NCI-H69 (cell line): ENCODE measurements at places on chromosomes 4 and X.

GRCh38 chr4:25750874-25751273 lies 95.2 kb downstream of the SLC34A2 start:
- no peak for DNase-seq

- no peak for DNase-seq
These were observed 120.4 kb downstream of the PPARGC1A start for GRCh38 chr4:23769406-23769805.

- no peak for DNase-seq
These were observed 172.5 kb downstream of the SH2D1A start for GRCh38 chrX:124518885-124519284.

DNA sequence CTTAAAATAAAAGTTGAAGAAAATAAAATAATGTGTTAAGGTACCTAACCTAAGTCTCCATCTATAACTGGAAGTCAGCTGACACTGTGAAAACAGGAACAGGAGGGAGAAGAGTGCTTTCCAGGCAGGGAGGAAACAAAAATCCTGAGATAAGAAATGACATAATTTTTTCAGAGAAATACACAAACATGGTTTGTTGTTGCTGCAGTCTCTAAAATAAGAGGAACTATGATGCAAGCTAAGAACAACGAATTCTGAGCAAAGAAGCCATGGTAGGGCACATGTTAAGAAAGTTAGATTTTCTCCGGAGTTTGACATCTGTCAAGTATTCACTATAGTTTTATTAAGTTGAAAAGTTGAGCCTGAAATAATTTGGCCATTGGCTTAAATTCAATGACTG lies 26.9 kb downstream of the PAPSS1 start:
- no peak for DNase-seq

GRCh38 chr4:130393642-130394041 lies 1297.7 kb downstream of the C4orf33 start:
- DNase-seq, result no peak

DNA sequence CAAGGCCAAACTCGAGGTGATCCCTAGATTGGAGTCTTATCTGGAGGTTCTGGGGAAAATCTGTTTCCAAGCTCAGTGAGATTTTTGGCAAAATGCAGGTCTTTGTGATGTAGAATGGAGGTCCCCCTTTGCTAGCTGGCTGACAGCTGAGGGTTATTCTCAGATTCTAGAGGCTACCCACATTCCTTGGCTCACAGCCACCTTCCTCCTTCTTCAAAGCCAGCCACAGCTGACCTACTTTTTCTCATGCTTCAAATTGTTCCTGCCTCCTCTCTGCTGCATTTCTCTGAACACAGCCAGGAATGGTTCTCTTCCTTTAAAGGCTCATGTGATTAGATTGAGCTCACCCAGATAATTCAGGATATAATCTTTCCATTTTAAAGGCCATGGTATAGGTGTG lies 86.9 kb downstream of the VCX3A start:
- no peak for DNase-seq

DNA sequence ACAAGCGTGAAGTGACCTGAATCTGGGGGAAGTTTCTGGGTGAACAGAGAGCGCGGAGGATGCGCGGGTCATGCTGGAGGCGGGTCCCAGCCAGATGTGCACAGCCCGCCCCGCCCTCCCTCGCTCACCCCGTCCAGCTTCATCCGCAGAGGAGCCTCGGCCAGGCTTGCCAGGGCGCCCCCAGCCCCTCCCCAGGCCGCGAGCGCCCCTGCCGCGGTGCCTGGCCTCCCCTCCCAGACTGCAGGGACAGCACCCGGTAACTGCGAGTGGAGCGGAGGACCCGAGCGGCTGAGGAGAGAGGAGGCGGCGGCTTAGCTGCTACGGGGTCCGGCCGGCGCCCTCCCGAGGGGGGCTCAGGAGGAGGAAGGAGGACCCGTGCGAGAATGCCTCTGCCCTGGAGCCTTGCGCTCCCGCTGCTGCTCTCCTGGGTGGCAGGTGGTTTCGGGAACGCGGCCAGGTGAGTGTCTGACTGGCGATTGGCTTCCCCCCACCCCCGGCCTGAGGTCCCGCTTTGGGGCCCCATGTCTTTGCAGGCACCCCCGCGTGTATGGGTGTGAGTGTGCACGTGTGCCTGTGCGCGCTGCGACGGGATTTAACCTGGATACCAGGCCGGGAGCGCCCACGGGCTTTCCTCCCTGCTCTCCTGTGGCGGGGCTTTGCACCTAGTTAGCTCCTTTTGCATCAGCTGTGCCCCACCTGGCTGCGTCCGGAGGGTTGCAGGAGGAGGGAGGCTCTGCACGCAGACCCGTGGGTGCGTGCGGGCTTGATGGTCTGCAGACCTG lies at the start of gene EGFL6:
Gene EGFL6 (plus strand): TSS at position 123 of the 782 bp plus-strand sequence. CDS start 261 bp downstream, at position 384.
- peak; percentile 56 for DNase-seq

DNA sequence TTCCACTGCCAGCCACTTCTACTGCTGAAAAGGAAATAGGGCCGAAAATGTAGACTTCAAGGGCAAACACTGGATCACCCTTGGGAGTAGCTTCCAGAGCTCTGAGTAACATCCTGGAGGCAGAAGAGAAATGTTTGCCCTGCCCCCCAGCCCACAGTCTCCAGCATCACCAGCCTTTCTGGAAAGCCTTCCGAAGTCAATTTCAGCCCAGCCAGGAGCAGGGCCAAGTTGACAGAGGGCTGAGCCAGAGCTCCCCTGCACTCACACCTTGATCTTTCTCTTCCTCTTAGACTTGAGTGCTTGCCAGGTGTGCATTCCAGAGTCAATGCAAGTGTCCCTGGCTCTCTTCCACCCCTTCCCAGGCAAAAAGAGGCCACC lies 35.2 kb downstream of the SLC25A5 start:
- peak; percentile 32 for DNase-seq

GRCh38 chr4:16206848-16207247 lies 19.4 kb downstream of the TAPT1 start:
- peak; percentile 5 for DNase-seq

DNA sequence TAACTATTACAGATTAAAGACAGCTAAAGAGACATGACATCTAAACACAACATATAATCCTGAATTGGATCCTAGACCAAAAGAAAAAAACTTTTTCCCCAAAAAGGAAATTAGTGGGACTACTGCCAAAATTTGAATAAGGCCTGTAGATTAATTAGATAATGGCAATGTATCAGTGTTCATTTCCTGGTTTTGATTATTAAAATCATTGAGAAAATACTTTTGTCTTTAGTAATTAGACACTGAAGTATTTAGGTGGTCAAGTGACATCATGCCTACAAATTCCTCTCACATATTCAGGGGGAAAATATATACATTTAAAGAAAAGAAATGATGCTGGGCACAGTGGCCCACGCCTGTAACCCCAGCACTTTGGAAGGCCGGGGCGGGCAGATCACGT lies 10.4 kb upstream of the USO1 start:
- no peak for DNase-seq

DNA sequence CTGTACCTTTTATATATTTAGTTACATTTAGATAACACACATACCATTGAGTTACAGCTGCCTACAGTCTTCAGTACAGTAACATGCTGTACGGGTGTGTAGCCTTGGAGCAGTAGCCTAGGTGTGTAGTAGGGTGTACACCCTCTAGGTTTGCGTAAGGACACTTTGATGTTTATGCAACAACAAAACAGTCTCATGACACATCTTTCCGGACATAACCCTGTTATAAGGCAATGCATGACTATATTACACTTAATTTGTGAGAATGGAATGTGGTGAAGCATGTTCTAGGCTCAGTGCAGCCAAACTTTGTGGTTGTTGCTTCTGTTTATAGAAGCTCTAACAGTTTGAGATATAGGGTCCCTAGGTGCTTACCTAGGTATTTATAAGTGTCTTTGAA lies 65.4 kb downstream of the SPRY1 start:
- DNase-seq, result no peak

DNA sequence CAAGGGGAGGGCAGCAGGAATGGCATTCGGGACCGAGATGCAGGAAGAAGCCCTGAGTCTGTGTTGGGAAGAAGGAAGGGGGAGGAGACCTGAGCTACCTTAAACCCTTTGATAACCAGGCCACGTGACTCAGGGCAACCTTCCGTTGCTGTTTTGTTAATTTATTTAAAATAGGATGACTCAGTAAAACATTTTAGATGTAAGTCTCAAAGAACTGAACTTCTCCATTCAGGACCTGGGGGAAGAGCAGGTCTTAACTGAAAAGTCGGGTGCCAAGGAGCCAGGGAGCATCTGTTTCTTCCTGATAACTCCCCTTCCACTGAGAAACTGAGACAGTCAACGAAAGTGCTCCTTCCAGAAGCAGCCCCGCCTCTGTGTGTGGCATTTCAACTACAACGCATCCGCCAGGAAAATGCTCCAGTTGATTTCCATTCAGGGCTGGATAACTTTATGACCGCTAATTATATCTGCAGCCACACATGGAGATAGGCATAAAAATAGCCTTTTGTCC lies 88.0 kb downstream of the IRF2 start:
- DNase-seq, result peak; percentile 81

GRCh38 chr4:156475322-156475721 lies 496.3 kb downstream of the PDGFC start:
- DNase-seq, result peak; percentile 1

DNA sequence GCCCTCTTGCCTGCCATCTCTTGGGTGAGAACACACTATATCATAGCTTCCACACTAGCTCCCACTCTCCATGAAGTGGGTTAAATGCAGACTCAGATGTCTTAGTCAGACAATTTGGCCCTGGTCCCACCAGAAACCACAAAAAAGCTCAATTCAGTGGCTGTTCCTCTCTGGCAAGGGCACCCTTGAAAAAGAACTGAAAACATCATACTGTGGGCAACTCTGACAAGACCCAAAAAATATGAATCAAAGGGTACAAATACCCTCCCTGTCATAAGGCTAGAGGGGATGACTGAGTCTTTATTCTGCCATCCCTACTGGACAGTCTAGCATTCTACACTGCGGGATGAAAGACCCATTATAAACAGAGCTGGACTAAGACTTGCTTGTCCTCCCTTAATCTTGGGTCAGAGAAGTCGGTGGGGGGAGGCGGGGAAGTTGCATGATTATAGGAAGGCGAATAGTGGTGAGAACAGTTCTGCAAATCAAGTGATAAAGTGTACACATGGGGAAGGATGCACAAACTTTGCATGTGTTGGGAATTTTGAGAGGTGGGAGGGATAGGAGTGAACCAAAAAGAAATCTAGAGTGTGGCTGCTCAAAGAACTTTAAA lies 172.1 kb downstream of the OPHN1 start:
- no peak for DNase-seq

GRCh38 chr4:182629096-182629495 lies 288.1 kb downstream of the DCTD start:
- DNase-seq, result no peak

- peak; percentile 24 for DNase-seq
These were observed 68.7 kb downstream of the APBB2 start for GRCh38 chr4:41145571-41146078.

GRCh38 chrX:130497531-130497930 lies 95.7 kb downstream of the RBMX2 start:
- DNase-seq, result no peak

- no peak for DNase-seq
These were observed 189.6 kb downstream of the BCOR start for GRCh38 chrX:39907964-39908661.

DNA sequence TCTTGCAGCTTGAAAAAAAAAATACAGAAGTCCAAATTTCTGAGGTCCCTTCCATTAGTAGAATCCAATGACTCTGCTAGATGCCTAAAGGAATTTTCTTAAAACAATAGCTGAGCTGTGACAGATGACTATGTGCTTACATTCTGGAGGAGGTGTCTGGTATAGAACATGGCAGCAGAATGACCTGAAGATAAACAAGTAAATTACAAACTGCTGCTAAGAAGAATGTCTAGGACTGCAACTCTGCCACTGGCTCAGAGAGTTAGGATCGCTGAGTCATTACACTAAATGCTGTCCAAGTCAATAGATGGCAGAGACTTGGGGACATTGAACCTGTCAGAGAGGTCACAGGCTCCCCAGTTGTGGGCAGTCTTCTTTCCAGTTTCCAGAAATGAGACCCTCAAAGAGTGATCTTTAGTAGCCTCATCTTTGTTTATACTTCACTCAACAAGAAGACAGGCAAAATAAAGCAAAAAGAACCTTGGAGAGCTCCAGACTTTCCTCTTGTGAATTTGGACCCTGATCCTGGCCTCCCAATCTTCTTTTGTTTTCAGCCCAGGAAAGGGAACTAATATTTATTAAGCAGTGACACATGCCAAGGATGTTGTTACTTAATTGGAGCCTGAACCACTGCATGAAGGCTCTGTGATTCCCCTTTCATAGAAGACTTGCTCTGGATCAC lies 56.4 kb upstream of the SCML1 start:
- no peak for DNase-seq

DNA sequence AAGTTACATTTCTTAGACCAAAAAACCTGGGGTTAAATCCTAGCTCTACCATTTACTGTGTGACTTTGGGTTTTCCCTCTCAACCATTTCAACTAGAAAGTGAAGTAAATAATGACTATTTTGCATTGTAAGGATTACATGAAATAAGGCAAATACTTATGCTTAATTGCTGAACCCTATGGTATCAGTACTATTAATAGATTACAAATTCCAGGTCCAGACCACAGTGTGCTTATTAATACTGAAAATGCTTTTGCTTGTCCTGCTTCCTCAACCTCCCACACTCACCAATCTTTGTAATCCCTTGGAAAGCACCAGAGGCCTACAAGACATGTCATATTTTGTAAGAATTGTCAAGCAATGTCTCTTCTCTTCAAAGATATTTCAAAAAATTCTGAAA lies 456.5 kb downstream of the SPOCK3 start:
- DNase-seq, result no peak

DNA sequence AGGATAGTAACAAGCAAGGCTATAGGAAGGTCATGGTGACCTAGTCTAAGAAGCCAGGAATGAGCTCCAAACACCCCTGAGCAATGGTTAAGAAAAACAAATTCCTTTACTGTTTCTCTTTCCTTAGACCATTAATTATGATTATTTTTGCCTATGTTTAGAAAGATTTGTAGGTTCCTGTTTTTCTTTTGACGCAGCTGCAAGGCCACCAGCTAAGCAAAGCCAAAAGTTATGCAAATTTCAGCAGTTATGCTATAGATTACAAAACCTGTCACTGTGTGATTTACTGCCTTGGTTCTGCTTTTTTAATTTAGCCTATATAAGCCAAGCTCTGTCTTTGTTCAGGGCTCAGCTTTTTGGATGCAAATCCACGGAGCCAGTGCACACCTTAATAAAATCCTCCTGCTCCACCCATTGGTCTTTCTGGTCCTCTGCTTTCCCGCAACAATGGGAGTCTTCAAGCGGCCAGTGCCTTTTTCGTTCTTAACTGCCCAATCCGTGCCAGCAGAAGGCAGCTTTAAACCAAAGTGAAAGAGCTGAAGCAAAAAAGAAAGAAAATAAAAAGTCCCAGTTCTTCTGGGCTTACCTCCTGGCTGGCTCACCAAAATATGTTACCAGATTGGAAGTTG lies 1.4 kb upstream of the CEP135 start:
- DNase-seq, result peak; percentile 22

GRCh38 chrX:24357106-24357505 lies 3.3 kb upstream of the SUPT20HL1 start:
- peak; percentile 63 for DNase-seq

DNA sequence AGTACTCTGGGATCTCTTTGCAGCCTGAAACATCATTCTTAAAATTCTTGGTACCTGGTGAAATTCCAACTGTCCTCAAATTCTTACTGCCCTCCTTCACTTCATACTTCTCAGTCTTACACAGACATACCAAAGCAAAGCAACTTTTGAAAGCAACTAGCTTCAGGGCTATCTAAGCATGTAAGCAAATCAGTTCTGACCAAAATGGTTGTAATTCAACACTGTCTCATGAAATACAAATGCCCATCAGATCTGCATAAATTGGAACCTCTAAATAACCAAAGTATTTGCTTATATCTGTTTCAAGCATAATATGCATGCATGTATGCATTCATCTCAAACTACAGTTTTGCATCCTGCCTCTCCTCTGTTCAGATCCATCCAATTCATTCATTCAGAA lies 308.1 kb upstream of the PPARGC1A start:
- no peak for DNase-seq

- DNase-seq, result no peak
These were observed 239.4 kb downstream of the FAM47A start for GRCh38 chrX:33892670-33893069.
